ENCODE measurements at places on chromosomes 12 and 14.

DNA sequence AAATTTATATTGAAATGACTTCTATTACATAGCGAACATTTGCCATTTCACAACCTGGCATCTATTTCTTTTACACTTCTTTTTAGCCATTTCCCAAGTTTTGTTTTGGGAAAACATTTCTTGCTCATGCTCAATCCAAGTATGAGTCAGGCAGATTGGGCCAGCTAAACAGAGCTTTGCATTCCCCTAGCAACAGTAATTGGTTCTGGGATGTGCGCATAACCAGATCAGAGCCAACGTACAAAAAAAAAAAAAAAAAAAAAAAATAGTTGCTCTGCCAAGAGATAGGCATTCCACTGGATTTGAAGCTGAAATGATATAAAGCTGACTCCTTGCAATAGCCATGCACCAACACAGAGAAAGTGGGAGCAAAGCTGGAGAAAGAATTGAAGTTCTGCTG, 37.5 kb downstream of the PLCZ1 start:
- peak; percentile 1 for DNase-seq

- DNase-seq = no peak
These were observed 51.9 kb downstream of the DAAM1 start for GRCh38 chr14:59240356-59240755.

GRCh38 chr12:108109954-108110353, 19.1 kb upstream of the WSCD2 start:
- no peak for DNase-seq

DNA sequence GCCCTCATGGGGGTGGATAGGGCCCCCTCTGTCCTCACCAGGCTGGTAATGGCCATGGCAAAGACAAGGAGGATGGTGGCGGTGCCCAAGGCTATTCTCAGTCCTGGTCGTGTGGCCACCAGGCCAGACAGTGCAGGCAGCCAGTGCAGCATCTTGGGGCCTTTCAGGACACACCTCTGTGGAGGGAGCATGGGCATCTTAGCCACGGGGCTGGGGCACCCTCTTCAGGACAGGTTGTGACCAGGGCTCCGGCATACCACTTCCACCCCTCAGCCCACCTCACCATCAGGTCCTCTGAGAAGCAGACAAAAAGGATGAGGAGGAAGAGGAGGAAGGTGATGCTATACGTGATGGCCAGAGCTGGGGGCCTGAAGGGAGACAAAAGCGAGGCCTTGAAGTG, 10.8 kb downstream of the ADCY4 start:
- DNase-seq = no peak

DNA sequence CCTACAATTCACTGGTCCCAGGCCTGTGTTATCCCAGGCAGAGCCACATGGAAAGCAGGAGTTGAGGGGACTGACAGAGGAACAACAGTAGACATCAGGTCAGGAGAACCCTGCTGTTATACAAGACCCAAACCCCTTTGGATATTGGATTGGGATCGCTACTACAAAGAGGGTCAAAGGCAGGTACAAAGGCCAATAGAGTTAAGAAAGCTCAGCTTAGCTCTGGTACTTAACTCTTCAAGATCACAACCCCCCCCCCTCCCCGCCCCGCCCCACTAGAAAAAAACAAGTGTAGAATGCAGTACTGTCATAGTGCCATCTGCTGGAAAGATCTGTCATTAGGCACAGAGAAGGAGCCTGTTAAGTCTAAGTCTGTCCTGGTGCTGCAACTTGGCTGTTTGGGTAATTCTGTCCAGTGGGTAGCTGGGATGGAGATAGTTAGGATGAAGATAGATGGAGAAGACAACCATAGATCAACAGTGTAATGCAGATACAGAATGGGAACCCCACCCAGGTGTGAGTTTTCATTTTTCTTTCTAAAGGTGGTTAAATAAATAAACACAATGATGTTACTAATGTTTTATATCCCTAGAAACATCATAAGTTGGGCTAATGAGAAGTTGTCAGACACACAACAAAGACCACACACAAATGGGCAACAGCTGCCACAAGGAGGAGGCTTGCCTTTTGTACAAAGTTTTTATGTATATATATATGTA, 17.2 kb downstream of the REM2 start:
- DNase-seq = peak; percentile 72

DNA sequence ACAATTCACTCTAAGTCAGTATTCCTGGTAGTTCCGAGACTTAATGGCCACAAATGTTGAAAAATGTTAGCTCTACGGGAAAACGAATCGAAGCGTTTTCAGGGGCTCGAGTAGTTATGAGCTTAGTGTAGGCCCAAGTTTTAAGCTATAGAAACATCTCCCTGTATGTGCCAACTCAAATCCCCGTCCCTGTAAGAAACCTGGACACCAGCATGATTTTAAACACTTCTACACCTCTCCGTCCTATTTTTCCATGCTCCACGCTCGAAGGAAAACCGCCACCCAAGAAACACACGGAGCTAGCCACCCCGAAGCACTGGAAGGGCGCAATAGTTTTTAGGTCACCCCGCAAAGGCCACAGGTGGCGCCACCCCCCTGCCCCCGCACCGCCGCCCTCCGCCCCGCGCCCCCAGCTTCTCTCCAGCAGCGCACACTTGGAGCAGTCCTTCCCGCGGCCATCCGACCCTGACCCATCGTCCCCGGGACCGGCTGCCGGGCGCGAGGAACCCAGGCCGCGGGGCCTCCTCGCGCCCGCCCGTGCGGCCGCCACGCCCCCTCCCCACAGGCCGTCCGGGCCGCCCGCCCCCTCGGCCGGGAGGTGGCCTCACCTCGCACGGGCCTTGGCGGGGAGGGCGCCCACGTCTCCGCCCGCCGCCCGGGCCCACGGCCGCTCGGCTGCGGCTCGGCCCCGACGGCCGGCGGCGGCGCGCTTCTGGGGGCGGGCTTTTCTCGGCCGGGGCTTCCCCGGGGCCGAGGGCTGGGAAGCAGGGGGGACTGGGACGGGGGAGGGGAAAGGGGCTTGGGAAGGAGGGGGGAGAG, 522 bp downstream of the R3HDM2 start:
- no peak for DNase-seq

- DNase-seq = no peak
These were observed 65.2 kb upstream of the AP4S1 start for GRCh38 chr14:30960216-30960615.

GRCh38 chr12:108313606-108314351, 25.3 kb downstream of the CMKLR1 start:
- peak; percentile 41 for DNase-seq

GRCh38 chr12:114666746-114667668, 17.0 kb downstream of the TBX3 start:
- no peak for DNase-seq

DNA sequence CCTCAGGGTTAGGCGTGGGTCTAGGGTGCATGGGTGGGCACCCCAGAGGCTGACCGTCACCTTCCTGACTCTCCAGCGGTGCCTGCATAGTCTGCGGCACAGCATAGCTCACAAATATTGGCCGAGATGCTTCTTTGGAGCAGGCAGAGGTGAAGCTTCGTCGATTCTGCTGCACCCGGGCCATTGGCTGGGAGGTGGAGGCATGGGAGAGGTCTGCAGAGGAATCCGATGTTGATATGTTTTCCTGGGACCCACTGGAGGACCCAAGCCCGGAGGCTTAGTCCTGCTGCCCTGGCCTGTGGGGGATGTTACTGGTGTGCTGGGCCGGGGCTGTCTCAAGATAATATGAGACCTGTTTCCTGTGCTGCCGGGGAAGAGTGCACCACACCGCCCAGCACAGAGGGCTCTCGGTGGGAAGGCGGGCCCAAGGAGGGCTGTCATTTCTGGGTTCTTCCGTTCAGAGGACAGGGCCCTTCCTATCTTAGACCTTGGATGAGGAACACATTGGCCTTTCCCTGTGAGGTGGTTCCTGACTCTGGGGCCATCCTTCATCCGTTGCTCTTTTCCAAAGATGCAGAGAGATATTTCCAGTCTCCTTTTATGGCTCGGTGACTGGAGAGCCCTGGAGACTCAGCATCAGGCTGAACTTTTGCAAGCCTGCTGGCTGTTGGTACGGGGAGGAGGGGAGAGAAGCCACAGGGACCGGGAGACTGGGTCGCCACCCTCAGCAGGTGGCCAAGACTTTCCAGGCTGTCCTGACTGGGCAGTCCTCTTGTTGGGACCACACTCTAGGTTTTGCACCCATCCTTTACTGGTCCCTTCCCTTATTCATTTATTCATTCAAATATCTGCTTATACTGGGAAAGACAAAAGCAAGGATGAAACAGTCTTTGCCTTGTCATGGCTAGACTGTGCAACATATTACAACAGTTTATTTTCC, 143.5 kb downstream of the TSPAN9 start:
- no peak for DNase-seq

All from SK-N-SH (cell line).